ENCODE measurements at places on chromosomes 5 and 9.

DNA sequence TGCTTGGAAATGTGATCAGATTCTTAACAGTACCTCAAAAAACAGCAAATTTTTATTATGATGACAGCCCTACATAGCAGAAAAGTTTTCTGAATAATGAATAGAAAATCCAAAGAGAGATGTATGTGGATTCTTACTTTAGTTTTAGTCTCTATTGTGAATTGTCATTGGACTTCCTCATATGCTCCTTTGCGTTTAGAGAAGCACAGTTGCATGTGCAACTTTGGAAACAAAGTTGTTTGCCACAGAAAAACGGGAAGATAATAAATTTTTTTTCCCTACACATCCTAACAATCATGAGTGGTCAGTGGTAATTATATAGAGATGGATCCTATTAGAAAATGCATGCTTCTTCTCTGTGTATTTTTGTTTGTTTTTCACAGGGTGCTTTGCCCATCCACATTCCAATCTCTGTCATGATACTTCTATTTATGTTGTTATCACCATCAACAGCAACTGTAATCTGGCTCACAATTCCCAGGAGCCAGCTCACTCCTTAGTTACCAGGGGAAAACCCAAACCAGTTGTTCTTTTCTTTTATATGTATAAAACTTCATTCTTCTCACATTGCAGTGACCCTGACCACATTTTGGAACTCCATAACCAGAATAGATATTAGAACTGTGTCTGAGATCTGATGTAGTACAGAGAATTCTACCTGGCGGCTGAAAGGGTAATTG, 118.7 kb downstream of the NDUFS4 start:
- DNase-seq = no peak
- H3K27ac ChIP-seq = no peak overlapping the region
- H3K4me1 ChIP-seq = peaks cover 2% of the 10 kb centered on the region

DNA sequence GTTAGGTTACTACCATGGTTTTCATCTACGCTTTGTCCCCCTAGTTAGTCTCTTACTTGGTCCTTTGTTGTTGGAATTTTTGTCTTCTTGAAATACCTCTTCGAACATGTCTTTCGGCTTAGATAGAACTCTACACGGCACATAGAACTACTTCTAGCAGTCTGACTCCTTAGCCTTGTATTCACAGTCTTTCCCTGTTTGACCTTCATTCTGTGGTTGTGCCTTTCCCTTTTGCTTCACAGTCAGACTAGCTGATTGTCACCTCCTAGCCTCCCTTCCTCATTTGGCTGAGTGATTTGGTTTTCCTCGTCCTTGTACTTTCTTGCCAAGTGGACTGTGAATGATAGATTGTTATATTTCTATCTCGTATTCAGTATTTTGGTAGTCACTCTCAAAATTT, 10.7 kb downstream of the SMAD5 start:
- no peak overlapping the region for H3K27ac ChIP-seq
- H3K4me1 ChIP-seq = no peaks in the 10 kb centered on the region
- no peak for DNase-seq
- no peaks in the 10 kb centered on the region for H3K27me3 ChIP-seq
- no peaks in the 10 kb centered on the region for H3K36me3 ChIP-seq

DNA sequence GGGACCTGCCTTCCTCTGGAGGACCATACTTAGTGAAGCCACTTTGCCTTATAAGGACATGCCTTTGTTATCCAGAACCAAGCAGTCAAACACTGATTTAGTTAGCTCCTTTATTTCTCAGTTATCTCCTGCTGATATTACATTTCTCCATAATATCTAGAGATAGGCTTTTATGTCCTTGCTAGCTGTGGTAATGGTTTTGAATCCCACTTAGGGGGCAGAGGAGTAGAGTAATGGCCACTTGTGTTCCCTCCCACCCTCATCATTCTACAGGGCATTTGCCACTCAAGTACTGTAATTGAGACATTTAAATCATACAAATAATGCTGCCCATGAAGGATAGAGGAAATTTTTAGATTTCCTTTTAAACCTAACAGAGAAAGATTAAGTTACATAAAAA, 80.9 kb downstream of the DOCK8 start:
- no peaks in the 10 kb centered on the region for H3K27me3 ChIP-seq
- H3K27ac ChIP-seq = peak overlapping the region; percentile 69
- peaks cover 44% of the 10 kb centered on the region for H3K4me1 ChIP-seq
- H3K36me3 ChIP-seq = peaks cover 50% of the 10 kb centered on the region
- DNase-seq = no peak

GRCh38 chr5:132418881-132419280, 49.4 kb downstream of the SLC22A5 start:
- peaks cover 89% of the 10 kb centered on the region for H3K4me1 ChIP-seq
- no peaks in the 10 kb centered on the region for H3K27me3 ChIP-seq
- no peak overlapping the region for H3K4me3 ChIP-seq
- H3K36me3 ChIP-seq = peaks cover 9% of the 10 kb centered on the region
- H3K27ac ChIP-seq = no peak overlapping the region
- no peak for DNase-seq

DNA sequence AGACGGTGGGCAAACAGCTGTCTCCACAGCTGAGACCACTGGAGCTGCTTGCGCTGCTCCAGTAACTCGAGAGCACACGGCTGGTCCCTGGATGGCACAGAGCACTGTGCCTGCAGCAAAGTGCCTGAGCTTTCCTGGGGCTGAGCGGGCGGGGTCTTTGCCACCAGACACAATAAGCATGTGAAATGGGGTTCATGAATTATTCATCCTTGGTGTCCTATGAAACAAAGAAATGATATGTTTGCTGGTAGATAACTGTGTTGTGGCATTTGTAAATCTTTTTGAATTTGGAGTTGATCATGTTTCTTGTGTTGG, 151.7 kb upstream of the MPDZ start:
- no peaks in the 10 kb centered on the region for H3K27me3 ChIP-seq
- no peak overlapping the region for H3K27ac ChIP-seq

DNA sequence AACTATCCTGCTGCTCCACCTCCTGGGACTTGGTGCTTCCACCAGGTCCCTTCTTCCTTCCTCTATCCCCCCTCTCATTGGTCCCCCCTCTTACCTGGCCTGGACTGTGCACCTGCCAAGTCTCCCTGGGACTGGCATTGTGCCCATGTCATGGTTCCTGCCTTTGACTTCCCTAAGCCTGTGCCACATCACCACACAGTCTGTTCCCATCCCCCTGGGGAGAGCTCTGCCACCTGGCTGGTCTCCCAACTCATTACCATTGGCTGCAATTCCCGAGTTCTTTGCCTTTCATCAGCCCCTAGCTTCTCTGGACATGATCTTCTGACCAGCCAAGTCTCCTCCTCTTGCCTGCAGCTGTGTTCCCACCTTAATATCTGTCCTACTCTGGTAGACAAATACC, 180.3 kb downstream of the SREK1 start:
- H3K4me1 ChIP-seq = no peaks in the 10 kb centered on the region
- no peaks in the 10 kb centered on the region for H3K36me3 ChIP-seq
- no peak overlapping the region for H3K27ac ChIP-seq
- H3K4me3 ChIP-seq = no peak overlapping the region
- no peak for DNase-seq

DNA sequence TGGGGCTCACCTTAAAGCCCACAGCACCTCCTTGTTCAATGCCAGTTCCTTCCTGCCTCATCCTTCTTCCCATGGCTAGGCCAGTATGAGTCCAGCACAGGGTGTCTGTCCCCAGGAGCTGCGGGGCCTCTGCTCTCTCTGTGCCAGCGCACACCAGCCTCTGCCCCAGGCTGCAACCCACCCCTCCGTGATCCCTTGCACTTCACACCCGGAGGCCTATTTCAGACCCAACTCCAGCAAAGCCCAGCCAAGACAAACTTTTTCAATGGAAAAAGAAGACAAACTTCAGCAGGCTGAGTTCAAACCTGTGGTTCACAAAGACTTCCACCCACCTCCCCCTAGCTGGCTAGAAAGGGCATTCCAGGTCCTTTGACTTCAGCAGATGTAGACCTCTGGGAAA, 56.2 kb upstream of the OTULINL start:
- H3K27ac ChIP-seq = no peak overlapping the region
- no peaks in the 10 kb centered on the region for H3K36me3 ChIP-seq
- no peak for DNase-seq
- no peaks in the 10 kb centered on the region for H3K27me3 ChIP-seq

DNA sequence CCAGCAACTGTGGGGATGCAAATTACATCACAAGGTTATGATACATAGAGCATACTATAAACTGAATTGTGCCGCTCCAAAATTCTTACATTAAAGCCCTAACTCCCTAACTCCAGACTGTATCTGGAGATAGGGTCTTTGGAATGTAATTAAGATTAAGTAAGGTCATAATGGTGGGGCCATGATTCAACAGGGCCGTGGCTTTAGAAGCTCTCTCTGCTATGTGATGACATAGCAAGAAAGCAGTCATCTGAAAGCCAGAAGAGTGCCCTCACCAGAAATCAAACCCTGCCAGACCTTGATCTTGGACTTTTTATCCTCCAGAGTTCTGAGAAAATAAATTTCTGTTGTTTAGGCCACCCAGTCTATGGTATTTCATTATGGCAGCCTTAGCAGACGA, 123.9 kb downstream of the FBXL17 start:
- H3K36me3 ChIP-seq = no peaks in the 10 kb centered on the region
- no peaks in the 10 kb centered on the region for H3K27me3 ChIP-seq
- H3K4me1 ChIP-seq = no peaks in the 10 kb centered on the region

GRCh38 chr9:114371343-114371944, 16.3 kb downstream of the AKNA start:
- H3K4me1 ChIP-seq = peaks cover 96% of the 10 kb centered on the region
- H3K36me3 ChIP-seq = peaks cover 78% of the 10 kb centered on the region
- H3K27me3 ChIP-seq = no peaks in the 10 kb centered on the region

- no peaks in the 10 kb centered on the region for H3K27me3 ChIP-seq
- peaks cover 42% of the 10 kb centered on the region for H3K36me3 ChIP-seq
- no peak overlapping the region for H3K4me3 ChIP-seq
- peak overlapping the region; percentile 69 for H3K27ac ChIP-seq
- peaks cover 37% of the 10 kb centered on the region for H3K4me1 ChIP-seq
These were observed 18.5 kb downstream of the TBC1D2 start for GRCh38 chr9:98236901-98237487.

- H3K36me3 ChIP-seq = no peaks in the 10 kb centered on the region
These were observed 33.4 kb downstream of the SEMA5A start for GRCh38 chr5:9512457-9512856.

GRCh38 chr5:152425083-152425482, 20.0 kb upstream of the NMUR2 start:
- no peaks in the 10 kb centered on the region for H3K4me1 ChIP-seq
- no peak for DNase-seq
- H3K27me3 ChIP-seq = no peaks in the 10 kb centered on the region
- no peaks in the 10 kb centered on the region for H3K36me3 ChIP-seq
- H3K4me3 ChIP-seq = no peak overlapping the region

DNA sequence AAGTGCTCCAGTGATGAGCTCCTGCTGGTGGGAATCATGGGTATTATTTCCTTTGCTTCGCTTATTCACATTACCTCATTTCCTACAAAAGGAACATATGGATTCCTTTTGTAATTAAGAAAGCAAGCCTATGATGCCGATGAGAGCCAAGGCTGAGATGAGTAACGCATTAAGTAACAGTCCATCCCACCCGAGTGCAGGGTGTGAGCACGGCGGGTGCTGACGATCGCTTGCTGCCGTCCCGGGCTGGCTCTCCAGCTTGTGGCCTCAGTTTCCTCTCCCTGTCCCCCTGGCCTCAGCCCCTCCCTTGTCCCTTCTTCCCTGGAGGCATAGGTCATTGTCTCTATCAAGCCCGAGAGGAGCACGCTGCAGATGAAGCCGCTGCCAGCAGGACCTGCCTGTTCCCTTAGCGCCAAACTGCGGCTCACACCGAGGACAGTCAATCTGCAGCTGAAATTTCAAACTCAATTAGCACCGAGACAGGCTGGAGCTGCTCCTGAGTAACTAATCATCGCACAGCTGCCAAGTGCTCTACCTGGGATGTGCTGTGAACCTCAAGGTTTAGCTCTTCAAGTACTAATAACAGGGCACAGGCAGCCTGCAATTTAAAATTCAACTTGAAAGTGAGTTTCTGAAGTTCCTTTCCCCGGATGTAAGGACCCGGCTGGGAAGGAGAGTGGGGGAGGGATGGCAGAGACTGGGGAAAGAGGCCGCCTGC, 115.2 kb upstream of the RAPGEF1 start:
- H3K27me3 ChIP-seq = no peaks in the 10 kb centered on the region
- no peak overlapping the region for H3K27ac ChIP-seq
- no peak for DNase-seq

DNA sequence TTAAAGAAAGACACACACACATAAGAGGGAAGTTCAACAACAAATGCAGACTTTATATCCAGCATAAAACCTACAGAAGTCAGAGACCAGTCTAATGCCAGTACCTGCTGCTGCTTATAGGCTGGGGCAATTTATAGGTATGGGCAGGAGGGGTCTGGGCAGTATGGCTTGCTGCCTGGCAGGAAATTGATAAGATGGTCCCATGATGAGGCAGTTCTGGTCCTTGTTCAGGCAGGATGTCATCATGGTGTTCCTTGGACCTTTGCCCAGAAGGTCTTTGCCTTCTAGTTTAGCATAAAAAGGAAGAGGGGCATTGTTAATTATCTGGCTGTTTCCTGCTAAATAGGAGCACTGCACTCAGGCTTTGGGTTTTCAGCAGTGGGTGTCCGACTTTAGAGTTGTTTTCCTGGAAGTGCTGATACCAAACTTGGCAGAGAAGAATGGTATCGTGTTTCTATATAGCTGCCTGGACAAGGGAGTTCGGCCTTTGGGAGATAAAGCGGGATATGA, 10.4 kb upstream of the PDCD1LG2 start:
- peaks cover 13% of the 10 kb centered on the region for H3K4me1 ChIP-seq
- H3K27ac ChIP-seq = no peak overlapping the region
- no peak overlapping the region for H3K4me3 ChIP-seq
- DNase-seq = no peak

DNA sequence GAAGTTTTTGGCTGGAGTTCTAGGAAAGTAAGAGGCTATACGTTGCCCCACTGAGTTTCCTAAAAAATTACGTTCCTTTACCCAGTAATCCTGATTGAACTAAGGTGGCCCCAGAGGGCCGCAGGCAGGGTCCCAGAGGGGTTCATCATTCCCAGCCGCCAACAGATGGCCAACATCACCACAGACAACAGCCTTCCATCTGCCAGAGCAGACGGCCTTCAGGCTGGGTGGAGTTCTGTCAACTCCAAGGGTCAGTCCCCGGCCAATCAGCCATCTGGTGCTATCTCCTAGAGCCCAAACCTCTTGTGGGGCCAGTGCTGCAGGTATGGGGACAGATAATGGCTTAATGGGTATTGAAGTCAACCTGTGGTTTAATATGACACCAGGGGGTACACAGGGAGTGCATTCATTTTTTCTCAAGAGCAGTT, 30.4 kb downstream of the TBC1D2 start:
- no peak overlapping the region for H3K27ac ChIP-seq
- H3K36me3 ChIP-seq = peaks cover 87% of the 10 kb centered on the region
- DNase-seq = no peak
- no peak overlapping the region for H3K4me3 ChIP-seq
- no peaks in the 10 kb centered on the region for H3K27me3 ChIP-seq
